ENCODE measurements at places on chromosomes 4 and X. TPM values are rescaled to one million over a fixed set of nuclear protein-coding genes. Genes with fewer than 3 reads are reported as not detected.

DNA sequence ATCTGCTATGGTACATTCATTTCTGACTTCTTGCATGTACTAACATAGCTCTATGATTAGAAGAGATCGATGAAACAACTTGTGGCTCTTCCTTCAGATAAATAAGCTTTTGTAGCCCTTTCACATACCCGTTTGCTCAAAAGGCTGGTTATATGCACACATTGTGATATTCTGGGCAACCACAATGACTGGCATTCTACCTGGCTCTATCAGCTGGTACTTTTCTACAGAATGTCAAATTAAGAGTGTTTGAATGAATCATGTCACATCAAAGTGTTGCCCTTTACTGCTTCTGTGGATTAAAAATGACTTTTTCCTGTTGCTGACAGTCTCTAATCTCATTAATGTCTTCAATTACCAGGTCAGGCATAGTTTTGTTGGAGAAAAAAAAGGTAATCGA lies 11.6 kb downstream of the PGRMC1 start:
- DNase-seq: no peak

DNA sequence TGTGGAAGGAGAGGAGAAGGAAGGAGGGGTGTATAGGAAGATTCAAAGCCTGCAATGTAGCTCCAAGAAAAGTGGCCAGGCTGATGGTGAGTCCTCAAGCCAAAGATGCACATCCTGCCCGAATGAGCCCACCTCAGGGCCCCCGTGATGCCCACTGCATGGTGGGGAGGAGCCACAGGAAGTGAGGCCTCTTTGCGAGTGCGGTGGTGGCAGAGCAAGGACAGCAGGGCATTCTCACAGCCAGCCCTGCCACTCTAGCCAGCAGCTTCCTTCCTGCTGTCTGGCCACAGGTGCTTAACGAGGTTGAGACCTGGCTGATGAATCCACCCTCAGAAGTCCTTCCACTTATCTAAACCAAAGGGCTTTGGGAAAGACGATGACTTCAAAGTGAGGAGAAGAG lies 55.8 kb downstream of the BCOR start:
- no peak for DNase-seq

DNA sequence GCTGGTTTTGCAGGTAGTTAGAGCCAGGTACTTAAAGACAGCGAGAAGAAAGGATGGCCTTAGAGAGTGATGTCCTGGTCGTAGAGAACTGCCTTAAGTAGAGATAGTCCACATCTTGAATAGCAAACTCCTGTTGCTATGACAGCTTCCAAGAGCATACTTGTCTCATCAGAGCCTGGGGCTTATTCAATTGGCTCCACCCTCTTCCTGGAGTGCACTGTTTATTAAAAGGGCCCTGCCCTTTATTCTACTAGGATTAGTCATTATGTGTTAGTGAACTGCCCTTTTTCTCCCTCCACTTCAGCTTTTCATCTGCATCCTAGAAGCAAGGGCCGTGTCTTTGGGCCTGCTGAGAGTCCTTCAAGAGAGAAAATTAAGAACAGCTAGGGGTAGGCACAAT lies 94.5 kb upstream of the EOLA2 start:
- peak; percentile 96 for DNase-seq

DNA sequence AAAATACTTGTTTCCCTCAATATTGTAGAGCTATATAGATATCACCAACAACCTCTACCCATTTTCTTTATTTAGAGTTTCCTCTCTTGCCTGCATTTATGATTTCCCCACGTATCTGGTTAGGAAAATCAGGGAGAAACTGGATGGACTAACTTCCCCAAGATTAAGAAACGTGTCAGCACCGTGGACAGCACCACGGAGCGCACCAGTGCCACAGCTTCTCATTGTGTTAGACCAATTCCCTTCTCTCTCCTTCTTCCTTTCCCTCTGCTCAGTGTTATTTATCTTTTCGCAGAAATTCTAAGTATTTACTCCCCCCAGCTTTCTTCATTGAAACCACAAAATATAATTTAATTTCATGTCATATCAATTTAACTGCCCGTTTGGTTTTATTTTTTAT lies 568.6 kb upstream of the BOD1L1 start:
- peak; percentile 60 for DNase-seq

DNA sequence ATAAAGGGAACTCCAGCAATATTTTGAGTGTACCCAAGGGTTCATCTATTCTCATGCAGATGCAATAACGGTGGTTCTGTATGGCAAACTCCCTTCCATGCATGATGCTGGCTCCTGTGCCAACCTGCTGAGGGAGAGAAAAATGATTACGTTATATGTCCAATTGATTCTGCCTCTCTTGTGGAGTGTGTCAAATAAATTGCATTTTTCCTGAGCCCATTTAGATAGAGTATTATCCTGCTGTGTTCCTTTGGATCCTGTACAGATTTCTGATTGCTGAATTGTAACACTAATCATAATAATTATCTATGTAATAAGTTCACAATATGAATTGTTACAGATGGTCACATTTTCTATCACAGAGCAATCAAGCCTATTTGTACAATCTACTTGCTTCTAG lies 821.7 kb downstream of the C4orf33 start:
- DNase-seq: no peak

GRCh38 chrX:134554291-134554690 lies 94.3 kb downstream of the HPRT1 start:
- DNase-seq: no peak

SLC2A9 gene
- not detected for total RNA-seq

ELOVL6 gene
- total RNA-seq: 15.6 TPM
